NAMALWA (cell line): ENCODE measurements at places on chromosomes 6 and 20.

DNA sequence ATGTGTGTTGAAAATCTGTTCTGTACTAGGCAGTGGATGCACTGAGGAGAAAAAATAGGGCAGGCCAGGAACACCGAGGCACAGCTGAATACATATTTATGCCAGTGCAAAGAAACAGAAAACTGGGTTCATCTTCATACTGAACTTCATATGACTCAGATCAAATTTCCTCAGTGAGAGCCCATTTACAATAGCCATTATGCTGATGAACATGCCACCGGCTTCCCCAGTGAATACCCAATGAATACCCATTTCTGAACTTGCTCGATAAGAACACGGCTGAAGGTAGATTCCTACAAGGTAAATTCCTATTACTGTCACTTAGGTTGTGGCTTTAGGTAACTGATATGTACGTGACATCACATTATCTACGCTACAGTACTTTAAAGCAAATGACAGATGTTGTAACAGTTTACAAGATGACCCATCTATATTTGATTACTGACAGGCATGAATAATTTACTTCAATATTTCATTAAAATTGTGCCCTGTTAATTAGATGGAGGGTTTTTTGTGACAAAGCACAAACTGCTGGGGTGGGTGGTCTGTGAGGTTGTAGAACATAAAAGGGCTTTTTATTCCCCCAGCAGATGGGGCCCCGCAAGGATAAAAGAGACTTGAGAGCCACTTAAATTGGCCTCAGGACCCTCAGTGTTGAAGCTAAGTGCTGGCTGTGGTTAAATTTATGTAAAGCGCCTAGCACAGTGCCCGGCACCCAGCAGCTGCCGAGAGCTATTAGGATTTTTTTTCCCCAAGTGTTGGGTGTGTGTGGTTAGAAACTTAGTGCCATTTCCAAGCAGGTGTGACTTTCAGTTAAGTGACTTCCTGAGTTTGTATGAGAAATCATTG, 264.5 kb downstream of the CD83 start:
- peak; percentile 3 for DNase-seq

DNA sequence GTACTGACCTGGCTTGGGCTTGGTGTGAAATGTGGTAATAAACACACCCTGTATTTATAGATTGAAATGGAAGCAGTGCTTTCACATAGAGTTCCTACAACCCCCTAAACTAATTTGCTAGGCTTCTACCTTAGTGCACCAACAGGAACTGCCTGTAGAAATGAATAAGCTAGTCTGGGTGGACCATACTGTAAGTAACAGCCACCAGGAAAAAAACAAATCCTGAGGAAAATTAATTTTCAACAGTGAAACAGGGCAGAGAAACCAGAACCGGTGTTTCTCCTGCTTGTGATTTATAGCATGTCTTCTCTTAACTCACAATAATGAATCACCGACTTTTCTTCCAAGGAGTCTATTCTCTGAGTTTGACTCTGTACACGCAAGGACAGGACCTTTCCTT, 184.8 kb upstream of the HDAC2 start:
- no peak for DNase-seq

- no peak for DNase-seq
Observed at GRCh38 chr6:11609324-11610071, 71.9 kb downstream of the TMEM170B start.

DNA sequence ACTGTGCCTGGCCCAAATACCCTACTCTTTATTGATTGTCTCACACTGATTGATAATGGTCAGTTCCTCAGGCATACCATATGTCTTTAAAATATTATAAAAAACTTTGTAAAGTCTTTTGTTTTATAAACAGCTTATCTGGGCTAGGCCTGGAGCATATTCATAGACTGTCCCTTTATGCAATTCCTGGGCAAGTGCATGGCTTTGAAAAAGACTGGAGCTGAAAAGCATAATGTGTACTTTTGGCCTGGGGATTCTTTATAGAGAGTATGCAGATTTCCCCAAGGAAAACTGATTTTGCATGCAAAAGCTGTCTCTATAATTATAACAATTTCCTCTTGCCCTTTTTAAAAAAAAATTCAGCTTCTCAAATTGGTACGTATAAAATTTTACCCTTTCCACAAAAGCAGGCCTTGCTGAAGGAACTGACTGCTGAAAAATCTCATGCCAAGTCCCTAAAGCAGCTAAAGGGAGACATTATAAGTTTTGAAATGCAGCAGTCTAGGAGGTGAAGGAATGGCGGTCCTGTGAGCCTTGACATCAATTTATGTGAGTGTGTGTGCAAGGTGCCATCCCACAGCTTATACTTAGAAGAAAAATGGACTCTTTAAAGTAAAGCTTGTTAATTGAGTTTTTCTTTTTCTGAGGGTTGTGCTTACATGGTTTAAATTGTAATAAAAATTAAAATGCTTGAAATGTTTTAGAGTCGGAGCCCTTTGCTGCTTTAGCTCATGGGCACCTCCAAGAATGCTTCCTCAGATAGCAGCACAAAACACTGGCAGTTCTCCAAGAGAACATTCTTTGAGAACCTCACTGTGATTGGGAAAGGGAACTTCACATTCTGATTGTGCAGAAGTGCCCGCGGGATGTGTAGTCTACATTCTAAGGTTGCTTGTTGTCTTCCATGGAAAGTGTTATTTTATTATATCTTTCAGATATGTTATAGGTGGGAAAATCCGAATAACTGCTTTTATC, 43.9 kb downstream of the PLCB4 start:
- no peak for DNase-seq

- DNase-seq, result peak; percentile 24
Observed at GRCh38 chr6:50966532-50966931, 147.9 kb downstream of the TFAP2B start.

- DNase-seq, result no peak
Observed at GRCh38 chr6:126152372-126152745, 166.0 kb downstream of the TRMT11 start.
